ENCODE measurements at places on chromosomes 11 and 22. TPM values are rescaled to one million over a fixed set of nuclear protein-coding genes. Genes with fewer than 3 reads are reported as not detected.

RNF121 gene
- polyA plus RNA-seq = 79.0 TPM

E2F8 gene
- 6.4 TPM for polyA plus RNA-seq

OR10D3 gene
- polyA plus RNA-seq = not detected

TMEM134 gene
- 18.0 TPM for polyA plus RNA-seq

ISX gene
- not detected for polyA plus RNA-seq

KREMEN1 gene
- polyA plus RNA-seq = 2.5 TPM

YIF1A gene
- polyA plus RNA-seq = 79.7 TPM

TST gene
- polyA plus RNA-seq = 49.4 TPM

Measured in A549 (cell line).